ENCODE measurements at places on chromosomes 2 and 18. TPM values are rescaled to one million over a fixed set of nuclear protein-coding genes. Genes with fewer than 3 reads are reported as not detected.

DNA sequence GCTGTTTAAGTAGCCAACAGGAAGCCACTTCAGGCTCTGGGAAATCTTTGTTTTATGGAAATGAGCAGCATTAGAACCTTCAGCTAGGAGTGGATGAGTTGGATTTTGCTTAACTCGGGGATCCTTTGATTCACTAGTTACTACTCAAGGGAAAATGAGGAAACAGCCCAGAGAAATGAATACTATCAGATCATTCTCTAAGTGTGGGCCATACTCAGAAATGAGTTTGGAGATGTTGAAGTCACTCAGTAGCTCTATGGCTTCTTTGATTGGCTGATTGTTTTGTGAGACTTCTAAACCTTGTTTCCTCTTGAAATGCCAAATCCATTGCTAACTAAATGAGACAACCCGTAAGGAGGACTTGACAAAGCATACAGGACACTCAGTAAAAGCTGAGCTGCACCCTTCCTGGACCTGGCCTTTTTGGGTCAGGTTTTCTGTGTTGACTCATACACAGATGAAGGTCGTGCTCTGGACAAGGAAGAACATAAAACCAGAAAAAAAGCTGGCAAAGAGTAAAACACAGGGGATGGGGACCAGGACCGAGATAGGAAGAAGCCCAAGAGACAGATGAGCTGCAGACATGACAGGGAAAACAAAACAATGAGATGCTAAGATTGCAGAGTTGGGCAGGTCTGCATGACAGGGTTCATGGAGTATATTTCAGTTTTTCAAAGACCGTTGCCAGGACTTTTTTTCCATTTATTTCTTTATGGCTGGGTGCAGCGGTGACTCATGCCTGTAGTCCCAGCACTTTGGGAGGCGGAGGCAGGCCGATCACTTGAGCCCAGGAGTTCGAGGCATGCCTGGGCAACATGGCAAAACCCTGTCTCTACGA lies 41.6 kb downstream of the INO80C start:
- no peaks in the 10 kb centered on the region for H3K4me1 ChIP-seq
- H3K27ac ChIP-seq: no peak overlapping the region
- H3K4me3 ChIP-seq: no peak overlapping the region
- H3K27me3 ChIP-seq: no peaks in the 10 kb centered on the region

DYNC1I2 gene
- 54.8 TPM for total RNA-seq

TUBA3E gene
- 1.6 TPM for total RNA-seq

DNA sequence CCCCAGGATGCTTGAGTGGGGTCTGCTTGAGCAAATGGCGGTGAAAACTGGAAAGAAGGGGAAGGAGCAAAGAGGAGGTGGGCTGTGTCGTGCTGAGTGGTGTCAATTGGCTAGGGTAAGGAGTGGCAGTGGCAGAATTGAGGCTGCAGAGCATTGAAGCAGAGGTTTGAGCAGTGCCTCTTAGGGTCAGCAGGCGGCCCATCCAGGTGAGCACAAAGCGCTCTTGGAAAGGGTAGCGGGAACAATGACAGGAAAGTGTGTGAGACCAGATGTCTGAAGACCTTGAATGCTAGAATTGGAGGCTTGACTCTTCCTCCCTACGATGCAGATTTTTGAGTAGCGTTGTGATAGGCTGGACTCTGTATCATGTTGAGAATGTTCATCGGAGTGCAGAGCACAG lies 39.3 kb upstream of the IL1R1 start:
- H3K4me1 ChIP-seq: no peaks in the 10 kb centered on the region
- no peak overlapping the region for H3K27ac ChIP-seq
- no peaks in the 10 kb centered on the region for H3K27me3 ChIP-seq
- H3K4me3 ChIP-seq: no peak overlapping the region
- DNase-seq: no peak

GRCh38 chr2:6103949-6104348 lies 411.8 kb downstream of the SOX11 start:
- H3K36me3 ChIP-seq: no peaks in the 10 kb centered on the region
- no peak for DNase-seq
- H3K27ac ChIP-seq: no peak overlapping the region
- no peaks in the 10 kb centered on the region for H3K27me3 ChIP-seq
- no peaks in the 10 kb centered on the region for H3K4me1 ChIP-seq

SLC4A3 gene
- total RNA-seq: 270 TPM
